Activated naive CD4-positive, alpha-beta T cell treated with Interleukin-2 at 50 U/mL for 16 hours (primary cell): ENCODE measurements at places on chromosomes 5 and 9.

GRCh38 chr5:652773-653350 lies 40.3 kb downstream of the TPPP start:
- DNase-seq, result no peak

DNA sequence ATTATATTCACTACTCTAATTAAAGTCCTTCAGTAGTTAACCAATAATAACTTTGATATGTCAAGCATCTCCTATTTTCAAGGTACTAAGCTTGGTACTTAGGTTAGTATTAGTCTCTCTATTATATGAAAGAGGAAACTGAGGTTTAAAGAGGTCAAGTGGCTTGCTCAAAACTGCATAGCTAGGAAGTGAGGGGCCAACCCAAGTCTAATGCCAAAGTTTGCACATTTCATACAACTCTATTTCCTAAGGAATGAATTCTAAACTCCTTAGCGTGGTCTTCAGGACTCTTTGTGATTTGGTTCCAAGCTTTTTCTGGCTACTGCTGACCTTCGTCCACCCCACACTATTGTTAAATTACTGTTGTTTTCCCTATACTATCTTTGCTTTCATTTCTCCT lies 9.9 kb upstream of the SHOC1 start:
- DNase-seq, result no peak

- no peak for DNase-seq
Observed at GRCh38 chr5:81537905-81538547, 144.1 kb upstream of the ACOT12 start.

DNA sequence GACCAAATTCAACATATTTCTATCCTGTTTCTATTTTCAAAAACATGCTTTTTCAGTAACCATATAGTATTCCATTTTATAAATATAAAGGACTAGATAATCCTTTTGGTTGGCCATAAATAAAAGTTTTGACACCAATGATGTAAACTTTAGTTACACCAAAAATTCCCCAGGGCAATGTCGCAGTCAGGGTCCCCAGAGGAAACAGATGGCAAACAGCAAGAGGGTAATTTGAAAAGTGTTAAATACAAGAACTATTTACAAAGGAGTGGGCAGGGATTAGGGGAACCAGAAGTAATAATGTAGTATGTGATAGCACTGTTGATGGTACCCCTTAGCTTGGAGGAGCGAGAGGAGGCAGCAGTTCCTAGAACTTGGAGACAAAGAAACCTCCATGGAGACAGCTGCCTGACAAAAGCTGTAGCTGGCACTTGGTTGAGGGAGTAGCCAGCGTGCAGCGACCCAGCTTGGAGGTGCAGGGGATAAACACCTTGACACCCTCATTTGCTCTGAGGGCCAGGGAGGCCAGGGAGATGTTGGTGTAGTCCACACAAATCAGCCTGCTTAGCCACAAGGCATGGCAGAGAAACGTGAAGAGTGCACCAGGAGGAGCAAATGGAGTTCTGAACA lies 18.3 kb upstream of the MSANTD3 start:
- DNase-seq, result no peak

DNA sequence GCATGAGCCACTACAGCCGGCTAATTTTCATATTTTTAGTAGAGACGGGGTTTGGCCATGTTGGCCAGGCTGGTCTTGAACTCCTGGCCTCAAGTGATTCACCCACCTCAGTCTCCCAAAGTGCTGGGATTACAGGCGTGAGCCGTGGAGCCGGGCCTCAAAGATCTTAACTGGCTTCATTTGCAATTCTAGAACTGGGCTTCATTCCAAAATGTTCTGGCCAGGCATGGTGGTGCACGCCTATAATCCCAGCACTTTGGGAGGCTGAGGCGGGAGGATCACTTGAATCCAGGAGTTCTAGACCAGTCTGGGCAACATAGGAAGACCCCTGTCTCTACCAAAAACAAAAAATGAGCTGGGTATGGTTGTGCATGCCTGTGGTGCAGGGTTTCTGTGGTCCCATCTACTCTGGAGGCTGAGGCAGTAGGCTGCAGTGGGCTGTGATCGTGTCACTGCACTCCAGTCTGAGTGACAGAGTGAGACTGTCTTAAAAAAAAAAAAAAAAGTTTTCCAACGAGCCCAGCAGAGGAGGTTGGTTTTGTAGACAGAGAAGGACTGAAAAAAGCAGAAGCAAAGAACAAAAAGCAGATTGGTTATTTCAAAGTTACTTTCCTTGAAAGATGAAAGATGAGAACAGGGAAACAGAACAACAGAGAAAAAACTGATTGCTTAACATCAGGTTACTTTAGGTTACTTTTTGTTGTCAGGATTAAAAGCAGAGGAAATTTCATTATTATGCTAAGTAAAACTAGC lies 78.2 kb downstream of the ANKRD55 start:
- no peak for DNase-seq

GRCh38 chr5:72472666-72473422 lies 34.4 kb downstream of the ZNF366 start:
- no peak for DNase-seq

DNA sequence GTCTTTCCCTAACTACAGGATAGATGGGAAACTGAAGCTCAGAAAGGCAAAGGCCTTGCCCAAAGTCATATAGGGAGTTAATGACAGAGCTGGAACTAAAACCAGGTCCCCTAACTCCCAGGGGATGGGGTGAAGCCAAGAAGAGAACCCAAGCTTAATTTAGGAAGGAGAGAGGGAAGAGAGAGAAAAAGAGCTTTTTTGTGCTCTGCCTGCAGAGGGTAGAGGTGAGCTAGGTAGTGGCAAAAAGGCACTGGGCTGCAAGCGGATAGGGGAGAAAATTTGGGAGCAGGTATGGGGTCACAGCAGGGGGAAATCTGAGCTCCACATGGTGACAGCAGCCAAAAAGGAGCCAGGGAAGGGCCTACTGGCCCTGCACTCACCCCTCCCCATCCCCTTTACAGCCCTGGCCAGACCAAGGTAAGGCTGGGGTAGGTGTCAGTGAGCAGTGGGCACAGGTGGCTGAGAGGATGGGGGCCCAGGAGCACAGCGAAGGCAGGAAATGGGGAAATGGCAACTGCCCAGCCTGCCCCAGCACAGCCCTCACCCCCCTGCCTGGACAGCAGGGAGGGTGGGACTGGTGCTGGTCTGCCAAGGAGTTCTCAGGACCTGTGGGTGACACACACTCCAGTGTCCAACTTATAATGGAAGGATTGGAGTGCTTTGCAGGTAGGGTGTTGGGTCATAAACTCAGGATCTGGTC lies 3.3 kb downstream of the ENHO start:
- DNase-seq, result no peak

- DNase-seq, result no peak
Observed at GRCh38 chr5:125928663-125929062, 494.5 kb upstream of the GRAMD2B start.

DNA sequence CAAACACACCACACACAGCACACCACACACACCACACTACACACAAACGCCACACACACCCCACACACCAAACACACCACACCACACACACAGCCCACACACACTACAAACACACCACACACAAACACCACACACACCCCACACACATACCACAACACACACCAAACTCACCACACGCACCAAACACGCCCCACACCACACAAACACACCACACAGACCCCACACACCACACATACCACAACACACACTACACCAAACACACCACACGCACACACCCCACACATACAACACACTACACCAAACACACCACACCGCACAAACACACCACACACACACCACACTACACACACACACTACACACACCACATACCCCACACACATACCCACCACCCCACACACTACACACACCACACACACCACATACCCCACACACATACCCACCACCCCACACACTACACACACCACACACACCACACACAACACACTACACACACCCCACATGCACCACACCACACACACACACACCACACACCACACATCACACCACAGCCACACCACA lies 151.2 kb downstream of the ERCC6L2 start:
- no peak for DNase-seq

GRCh38 chr9:93655621-93656425 lies 79.4 kb downstream of the PHF2 start:
- DNase-seq, result no peak

- DNase-seq, result no peak
Observed at GRCh38 chr5:1483856-1484729, 38.9 kb upstream of the SLC6A3 start.

DNA sequence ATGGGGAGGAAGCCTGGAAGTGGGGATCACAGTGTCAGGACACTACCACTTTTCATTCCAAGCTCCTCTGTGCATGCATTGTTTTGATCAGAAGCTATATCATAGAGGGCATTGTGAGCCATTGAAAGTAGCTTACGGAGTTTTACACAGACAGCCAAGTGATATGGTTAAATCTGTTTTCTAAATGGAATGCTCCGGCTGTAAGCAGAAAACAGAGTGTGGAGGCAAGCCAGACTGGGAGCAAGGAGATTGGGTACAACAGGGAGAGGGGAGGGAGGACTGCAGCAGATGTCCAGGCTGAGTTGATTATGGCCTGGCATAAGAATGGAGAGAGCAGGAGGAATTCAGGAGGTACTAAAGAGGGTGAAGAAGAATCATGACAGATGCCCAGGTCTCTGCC lies 15.5 kb upstream of the SOWAHA start:
- DNase-seq, result no peak

- no peak for DNase-seq
Observed at GRCh38 chr5:173490681-173491080, 125.8 kb downstream of the BOD1 start.

DNA sequence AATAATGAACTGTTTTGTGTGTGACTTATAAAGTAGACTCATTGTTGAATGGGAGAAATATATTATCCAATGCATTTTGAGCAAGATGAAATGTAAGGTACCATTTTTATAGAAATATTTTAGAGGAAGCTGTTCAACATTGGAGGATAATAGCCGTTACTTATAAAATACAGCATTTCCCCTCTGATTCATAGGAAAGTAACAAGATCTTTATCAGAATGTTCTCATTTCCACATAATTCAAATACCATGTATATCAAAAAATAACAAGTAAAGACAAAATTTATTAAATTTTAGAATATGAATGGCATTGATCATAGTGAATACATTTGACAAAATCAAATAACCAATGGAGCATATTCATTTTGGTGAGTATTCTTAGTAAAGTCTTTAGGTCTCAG lies 346.7 kb upstream of the PTGER4 start:
- DNase-seq, result no peak

- DNase-seq, result no peak
Observed at GRCh38 chr5:143473481-143473880, 70.0 kb upstream of the NR3C1 start.

DNA sequence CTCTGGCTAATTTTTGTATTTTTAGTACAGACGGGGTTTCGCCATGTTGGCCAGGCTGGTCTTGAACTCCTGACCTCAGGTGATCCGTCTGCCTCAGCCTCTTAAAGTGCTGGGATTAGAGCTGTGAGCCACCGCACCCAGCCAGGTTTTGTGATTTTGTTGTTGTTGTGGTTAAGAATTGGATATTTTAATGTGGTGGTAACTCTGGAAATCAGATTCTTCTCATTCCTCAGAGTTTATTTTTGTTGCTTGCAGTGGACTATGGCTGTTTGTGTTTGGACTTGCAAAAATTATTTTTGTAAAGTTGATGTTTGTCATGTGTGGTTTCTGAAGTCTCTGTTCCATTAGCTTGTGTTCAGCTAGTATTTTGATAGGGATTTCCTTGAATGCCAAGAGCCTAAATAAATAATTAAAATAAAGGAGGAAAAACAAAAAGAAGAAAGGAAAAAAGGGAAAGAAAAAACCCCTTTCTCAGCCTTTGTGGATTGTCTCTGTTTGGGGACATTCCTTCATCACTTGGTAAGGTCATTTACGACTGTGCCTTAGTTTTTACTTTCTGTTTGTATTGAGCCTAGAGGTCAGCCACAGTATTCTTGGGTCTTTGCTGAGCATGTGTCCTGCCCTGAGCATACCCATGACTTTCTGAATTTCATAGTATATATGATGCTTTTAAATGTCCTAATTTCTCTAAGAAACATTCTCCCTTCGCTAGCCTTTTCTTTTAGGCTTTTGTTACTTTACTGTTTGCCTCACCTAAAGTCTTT lies 37.3 kb downstream of the PBX3 start:
- DNase-seq, result no peak

- no peak for DNase-seq
Observed at GRCh38 chr5:179269781-179270543, 75.3 kb downstream of the ADAMTS2 start.

DNA sequence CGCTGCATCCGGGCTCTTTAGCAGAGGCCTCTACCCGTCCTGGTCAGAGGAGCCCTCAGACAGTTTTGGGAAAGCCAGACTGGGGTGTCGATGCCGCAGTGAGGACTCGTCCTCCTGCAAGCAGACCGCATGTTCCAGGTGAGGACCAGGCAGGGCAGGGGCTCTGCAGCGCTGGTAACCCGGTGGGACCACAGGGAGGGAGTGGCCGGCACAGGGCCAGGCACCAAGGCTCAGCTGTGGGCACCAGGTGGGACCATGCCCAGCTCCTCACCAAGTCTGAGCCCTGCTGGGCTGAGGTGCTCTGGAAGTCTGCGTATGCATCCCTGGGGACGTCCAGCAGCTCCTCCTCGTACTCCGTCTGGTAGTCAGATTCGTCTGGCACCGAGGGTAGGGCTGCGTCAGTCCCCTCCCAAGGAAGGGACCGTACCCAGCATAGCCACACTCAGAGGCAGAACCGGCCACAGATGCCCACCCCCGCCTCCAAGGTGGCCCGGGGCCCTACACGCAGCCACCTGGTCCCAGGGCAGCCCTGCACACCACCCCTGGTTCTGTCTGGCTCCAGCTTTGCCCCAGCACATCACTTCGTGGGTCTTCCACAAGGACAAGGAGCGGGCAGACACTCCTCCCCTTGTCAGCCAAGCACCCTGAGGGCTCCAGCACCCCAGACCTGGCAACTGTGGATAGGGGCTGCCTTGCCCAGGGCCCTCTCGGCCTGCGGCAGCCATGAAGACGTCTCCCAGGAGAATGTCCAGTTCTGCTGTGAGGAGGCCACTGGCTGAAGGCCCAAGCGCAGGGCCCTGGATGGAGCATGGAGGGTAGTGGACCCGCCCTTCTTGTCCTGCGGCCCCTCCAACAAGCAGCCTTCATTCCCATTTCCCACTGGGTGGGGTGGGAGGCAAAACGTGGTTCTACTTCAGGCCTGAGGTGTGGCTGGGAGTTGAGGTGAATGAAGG lies 1.5 kb upstream of the NSMF start:
- no peak for DNase-seq

GRCh38 chr5:63456279-63456678 lies 506.0 kb downstream of the HTR1A start:
- DNase-seq, result no peak

- DNase-seq, result no peak
Observed at GRCh38 chr9:36217256-36217968, 26.7 kb downstream of the CLTA start.

DNA sequence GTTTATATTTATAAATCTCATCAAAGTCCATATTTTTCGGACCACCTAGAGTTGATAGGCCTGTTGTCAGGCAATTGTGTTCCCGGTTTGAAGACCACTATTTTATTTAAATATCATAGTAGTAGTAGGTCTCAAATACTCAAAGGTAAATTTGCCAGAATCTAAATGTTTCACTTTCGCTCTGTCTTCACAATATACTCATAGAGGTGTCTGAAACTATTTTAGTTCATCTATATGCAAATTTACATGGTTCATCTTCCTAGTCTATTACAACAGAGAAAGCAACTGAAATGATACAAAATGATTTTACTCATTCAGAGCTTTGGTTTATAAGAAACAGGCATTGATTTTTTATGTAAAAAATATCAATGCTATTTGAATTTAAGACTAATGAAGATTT lies 1897.5 kb downstream of the EFNA5 start:
- DNase-seq, result no peak

GRCh38 chr5:99702565-99702964 lies 773.8 kb upstream of the CHD1 start:
- DNase-seq, result no peak
